D341Med (cell line): ENCODE measurements at places on chromosomes 5 and 9.

DNA sequence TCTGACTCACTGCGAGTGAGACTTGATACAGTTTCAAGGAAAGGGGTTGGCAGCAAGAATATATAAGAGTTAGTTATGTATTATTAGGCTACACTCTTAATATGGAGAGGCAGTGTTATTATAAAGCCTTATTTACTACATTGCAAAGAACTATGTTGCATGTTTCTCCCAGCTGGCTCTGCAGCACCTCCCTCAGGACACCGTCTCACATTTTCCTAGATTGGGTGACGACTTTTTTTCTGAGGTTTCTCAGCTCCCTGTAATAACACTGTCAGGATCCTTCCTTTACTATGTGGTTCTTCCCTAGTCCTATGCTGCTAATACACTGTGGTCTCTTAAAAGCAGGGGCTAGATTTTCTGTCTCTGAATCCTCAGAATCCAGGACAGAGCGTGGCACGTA is 153.7 kb downstream of the INSYN2B start:
- DNase-seq: no peak

- DNase-seq: peak; percentile 30
These were observed 286.4 kb upstream of the CDH12 start for GRCh38 chr5:23139338-23140171.

DNA sequence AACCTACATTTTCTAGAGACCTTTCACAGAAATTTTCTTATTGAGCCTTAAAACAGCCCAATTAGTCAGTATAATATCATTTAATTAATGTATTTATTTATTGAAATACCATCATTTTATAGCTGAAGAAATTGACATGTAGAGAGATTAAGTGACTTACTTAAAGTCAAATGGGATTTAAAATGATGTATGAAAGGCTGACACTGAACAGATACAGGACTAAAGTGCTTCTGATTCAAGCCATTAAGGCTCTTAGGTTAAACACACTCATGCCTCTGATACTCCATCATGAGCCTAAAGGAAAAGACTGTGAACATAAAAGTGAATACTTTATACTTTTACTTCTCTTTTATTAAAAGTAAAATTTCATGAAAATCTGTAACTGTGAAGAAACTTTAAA is 12.8 kb downstream of the C9orf72 start:
- no peak for DNase-seq

DNA sequence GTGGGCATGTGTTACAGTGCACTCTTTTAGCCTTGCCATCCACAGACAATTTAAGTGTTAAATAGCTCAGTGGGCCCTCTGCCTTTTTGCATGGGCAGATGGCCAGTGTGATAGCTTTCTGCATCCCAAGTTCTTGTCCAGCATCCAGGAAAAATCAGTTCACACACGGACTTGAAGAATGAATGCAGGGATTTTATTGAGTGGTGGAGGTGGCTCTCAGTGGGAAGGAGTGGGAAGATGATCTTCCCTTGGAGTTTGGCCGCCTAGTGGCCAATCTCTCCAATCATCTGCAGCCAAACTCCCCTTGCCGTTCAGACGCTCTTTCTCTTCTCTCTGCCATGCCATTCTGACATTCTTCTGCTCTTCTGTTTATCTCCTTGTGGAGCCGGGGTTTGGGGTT is 322.4 kb upstream of the GRAMD2B start:
- peak; percentile 34 for DNase-seq

DNA sequence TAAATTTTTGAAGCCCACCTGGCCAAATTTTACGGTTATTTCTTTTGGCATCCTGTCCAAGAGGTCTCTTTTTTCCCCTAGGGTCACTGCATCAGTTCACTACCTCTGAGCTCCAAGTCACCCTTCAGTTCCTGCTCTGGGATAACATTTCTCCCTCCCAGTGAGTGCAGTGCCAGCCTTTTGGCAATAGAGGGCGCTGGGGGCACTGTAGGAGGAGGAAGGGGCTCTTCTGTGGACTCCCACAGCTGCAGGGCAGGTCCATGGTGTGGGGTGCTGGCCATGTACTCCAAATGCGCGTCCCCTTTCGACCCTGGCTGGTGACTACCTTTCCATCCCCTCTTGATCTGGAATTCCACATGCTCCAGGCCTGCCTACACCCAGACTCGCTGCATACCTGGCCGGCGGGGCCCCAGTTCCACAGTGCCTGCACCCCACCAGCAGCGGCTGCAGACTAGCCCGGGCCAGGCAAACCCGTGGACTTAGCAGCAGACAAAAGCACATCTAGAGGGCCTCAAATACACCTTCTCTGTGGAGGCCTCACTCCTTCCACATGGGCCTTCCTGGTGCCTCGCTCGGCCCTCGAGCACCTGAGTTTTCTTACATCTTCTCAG is 20.3 kb upstream of the NINJ1 start:
- peak; percentile 79 for DNase-seq

- no peak for DNase-seq
These were observed 136.5 kb upstream of the C6 start for GRCh38 chr5:41349846-41350245.

DNA sequence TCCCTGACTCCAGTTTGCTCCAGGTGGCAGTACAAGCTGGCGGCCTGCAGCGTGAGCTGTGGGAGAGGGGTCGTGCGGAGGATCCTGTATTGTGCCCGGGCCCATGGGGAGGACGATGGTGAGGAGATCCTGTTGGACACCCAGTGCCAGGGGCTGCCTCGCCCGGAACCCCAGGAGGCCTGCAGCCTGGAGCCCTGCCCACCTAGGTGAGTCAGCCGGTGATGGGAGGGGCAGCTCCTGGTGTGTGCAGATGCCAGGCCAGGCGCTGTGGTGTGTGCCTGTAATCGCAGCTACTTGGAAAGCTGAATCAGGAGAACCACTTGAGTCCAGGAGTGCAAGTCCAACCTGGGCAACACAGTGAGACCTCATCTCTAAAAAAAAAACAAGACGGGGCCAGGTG is 10.0 kb upstream of the CACFD1 start:
- DNase-seq: no peak
